ENCODE measurements at places on chromosomes 7 and 10. TPM values are rescaled to one million over a fixed set of nuclear protein-coding genes. Genes with fewer than 3 reads are reported as not detected.

The CRYGN gene
- total RNA-seq: not detected

The SH2D4B gene
- total RNA-seq: not detected

The CCDC3 gene
- 0.94 TPM for total RNA-seq

The SSC4D gene
- 1.3 TPM for total RNA-seq

The FRG2B gene
- not detected for total RNA-seq

The GNGT1 gene
- not detected for total RNA-seq

The SPDYE8 gene
- total RNA-seq: not detected

The CARD11 gene
- total RNA-seq: 1.4 TPM

The COL28A1 gene
- total RNA-seq: 0.33 TPM

The PNLIPRP3 gene
- total RNA-seq: not detected

The TMEM213 gene
- total RNA-seq: not detected

The LMBR1 gene
- total RNA-seq: 24.7 TPM

The VSTM4 gene
- 0.50 TPM for total RNA-seq

The PTPRZ1 gene
- total RNA-seq: not detected

The CDC14C gene
- not detected for total RNA-seq

The TEX47 gene
- total RNA-seq: not detected

The GTF2IRD1 gene
- 7.7 TPM for total RNA-seq

The FAM25C gene
- 4.7 TPM for total RNA-seq

The PAX4 gene
- total RNA-seq: not detected

The ATP6V0A4 gene
- 0.26 TPM for total RNA-seq

The DAGLB gene
- total RNA-seq: 27.0 TPM

The TAS2R5 gene
- 0.40 TPM for total RNA-seq
